ENCODE measurements at places on chromosomes 2 and 18.

- no peak for DNase-seq
Observed at GRCh38 chr18:27202741-27203140, 17.6 kb upstream of the CHST9 start.

- no peak for DNase-seq
Observed at GRCh38 chr2:133568172-133568571, at the start of gene NCKAP5. TSS of gene NCKAP5 (minus strand) at chr2:133568463. CDS start at chr2:133517526, 50,937 bp downstream.

GRCh38 chr2:219709331-219709761 lies 81.9 kb downstream of the SLC4A3 start:
- no peak for DNase-seq

GRCh38 chr2:195721042-195721441 lies 64.0 kb downstream of the SLC39A10 start:
- no peak for DNase-seq

- DNase-seq, result no peak
Observed at GRCh38 chr18:59820663-59821062, 79.1 kb upstream of the PMAIP1 start.

- DNase-seq, result no peak
Observed at GRCh38 chr2:215410932-215411285, 25.0 kb downstream of the FN1 start.

DNA sequence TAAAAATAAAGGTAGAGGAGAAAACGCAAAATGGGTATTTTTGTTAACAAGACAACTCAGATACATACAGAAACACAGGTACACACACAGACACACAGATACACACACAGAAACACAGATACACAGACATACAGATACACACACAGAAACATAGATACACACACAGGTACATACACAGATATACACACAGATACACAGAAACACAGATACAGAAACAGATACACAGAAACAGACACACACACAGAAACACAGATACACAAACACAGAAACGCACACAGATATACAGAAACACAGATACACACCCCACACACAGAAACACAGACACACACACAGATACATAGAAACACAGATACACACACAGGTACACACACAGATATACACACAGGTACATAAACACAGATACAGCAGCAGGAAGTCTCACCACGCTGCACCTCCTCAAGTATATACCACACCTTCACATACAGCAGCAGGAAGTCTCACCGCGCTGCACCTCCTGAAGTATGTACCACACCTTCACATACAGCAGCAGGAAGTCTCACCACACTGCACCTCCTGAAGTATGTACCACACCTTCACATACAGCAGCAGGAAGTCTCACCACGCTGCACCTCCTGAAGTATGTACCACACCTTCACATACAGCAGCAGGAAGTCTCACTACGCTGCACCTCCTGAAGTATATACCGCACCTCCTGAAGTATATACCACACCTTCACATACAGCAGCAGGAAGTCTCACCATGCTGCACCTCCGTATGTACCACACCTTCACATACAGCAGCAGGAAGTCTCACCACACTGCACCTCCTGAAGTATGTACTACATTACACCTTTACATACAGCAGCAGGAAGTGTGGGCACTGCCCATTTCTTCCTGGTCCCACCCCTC lies 250.5 kb downstream of the HDAC4 start:
- DNase-seq, result peak; percentile 14

- DNase-seq, result peak; percentile 78
Observed at GRCh38 chr2:190407662-190408537, at the start of gene MFSD6. TSS of gene MFSD6 (plus strand) at chr2:190408355. CDS start at chr2:190436030, 27,675 bp downstream.

GRCh38 chr18:74438091-74438490 lies 19.0 kb downstream of the DIPK1C start:
- DNase-seq, result no peak

DNA sequence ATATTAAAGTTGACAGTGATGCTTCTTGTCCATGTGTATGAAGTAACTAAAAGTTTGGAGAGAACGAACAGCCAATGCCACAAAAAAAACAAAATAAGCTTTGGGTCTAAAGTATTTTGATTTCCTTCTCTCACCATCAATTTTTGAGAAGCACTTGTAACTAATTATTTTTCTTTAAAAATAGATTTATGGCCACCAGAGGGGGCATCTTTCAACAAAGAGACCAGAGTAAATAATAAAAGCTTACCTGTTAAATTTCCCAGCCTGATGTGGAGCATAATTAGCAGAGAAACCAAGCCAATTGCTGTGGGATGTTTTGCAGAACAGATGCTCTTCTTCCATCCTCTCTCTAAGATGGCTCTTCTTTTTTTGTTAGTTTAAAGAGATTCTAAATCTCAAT lies 29.0 kb downstream of the LINC00305 start:
- peak; percentile 6 for DNase-seq

GRCh38 chr2:8004250-8004681 lies 677.6 kb upstream of the ID2 start:
- no peak for DNase-seq
